ENCODE measurements at places on chromosomes 1 and 21.

GRCh38 chr1:179728271-179728670, 14.8 kb upstream of the FAM163A start:
- DNase-seq = no peak

GRCh38 chr21:34911360-34911759, 137.7 kb downstream of the RUNX1 start:
- no peak for DNase-seq

- DNase-seq = no peak
Measured at GRCh38 chr1:229913489-229913888, 153.5 kb upstream of the GALNT2 start.

- peak; percentile 18 for DNase-seq
Measured at GRCh38 chr1:116375887-116376728, 3.1 kb downstream of the ATP1A1 start.

DNA sequence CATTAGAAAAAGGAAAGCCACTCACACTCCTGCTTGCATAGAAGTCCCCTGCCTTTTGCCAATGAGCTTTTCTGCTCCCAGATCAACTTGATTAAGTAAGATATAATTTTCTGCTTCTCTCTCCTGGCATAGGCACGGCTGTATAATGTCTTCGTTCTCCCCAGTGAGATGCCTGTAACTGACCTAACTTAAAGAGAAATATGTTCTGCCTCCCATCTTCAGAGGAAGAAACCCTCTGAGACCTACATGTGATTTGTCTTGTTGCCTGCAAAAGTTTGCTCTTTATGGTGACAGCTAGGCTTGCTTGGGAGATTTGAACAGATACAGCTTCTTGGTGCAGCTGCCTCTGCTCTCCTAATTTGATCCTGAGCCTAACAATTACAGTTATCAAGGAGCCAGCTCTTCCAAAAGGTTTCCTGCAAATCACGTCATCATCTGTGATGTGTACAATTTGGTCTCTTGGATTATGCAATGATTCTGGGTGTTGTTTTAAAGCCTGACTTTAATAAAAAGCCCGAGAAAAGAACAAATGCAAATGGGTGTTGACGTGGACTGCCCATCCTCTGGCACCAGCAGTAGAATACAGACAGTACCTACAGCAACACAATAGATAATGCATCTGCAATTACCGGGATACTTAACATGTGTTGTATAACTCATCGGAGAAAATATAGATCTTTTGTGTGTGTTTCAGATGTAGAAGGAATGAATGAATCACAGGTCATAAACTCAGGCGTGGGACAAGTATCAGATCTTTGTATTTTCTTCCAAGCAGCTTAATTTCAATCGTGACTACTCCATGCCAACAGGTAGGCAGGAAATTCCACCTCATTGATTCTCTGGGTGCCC, 76.2 kb upstream of the KAZN start:
- no peak for DNase-seq

GRCh38 chr1:29808141-29808995, 572.0 kb downstream of the PTPRU start:
- no peak for DNase-seq

- no peak for DNase-seq
Measured at GRCh38 chr1:209390764-209391163, 192.8 kb upstream of the CAMK1G start.

- no peak for DNase-seq
Measured at GRCh38 chr1:180851995-180852887, 60.5 kb upstream of the KIAA1614 start.

GRCh38 chr1:93575621-93576284, 105.9 kb downstream of the BCAR3 start:
- DNase-seq = no peak

DNA sequence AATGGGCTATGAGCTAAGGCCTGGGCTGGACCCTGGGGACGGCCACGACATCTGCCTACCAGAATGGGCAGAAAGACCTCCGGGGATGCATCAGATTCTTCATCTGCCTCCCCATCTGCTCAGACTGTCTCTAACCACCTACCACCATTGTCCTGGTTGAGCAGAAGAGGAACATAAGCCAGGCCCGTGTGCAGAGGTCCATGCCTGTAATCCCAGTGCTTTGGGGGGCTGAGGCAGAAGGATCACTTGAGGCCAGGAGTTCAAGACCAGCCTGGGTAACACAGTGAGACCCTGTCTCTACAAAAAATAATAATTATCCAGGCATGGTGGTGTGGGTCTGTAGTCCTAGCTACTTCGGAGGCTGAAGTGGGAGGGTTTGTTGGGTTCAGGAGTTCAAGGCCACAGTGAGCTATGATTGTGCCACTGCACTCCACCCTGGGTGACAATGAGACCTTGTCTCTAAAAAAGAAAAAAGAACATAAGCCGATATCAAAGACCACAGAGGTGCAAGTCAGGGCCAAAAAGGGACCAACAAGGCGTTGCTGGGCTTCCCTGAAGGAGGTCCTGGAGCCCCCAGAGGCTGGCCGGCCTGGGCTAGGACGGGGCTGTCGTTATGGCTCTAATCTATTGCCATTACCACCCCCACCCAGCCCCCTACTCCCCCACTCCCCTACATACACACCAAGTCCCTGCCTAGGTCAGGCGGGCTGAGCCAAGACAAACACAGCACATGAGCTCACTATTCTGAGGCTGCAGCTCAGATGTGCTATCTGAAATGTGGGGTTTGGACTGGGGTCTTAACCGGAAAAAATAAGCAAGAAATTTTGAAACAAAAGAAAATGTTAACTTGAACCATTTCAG, 239.2 kb upstream of the RAB4A start:
- DNase-seq = no peak

Measured in stimulated activated CD8-positive, alpha-beta memory T cell treated with anti-CD3 and anti-CD28 coated beads, Interleukin-7, amount 100 ng/mL, for 4 hours (primary cell).